ENCODE measurements at places on chromosomes 6 and 20.

- DNase-seq, result no peak
Measured at GRCh38 chr6:46501136-46502089, 10.2 kb upstream of the RCAN2 start.

- peak; percentile 87 for DNase-seq
Measured at GRCh38 chr6:3196770-3197169, 30.7 kb downstream of the TUBB2B start.

DNA sequence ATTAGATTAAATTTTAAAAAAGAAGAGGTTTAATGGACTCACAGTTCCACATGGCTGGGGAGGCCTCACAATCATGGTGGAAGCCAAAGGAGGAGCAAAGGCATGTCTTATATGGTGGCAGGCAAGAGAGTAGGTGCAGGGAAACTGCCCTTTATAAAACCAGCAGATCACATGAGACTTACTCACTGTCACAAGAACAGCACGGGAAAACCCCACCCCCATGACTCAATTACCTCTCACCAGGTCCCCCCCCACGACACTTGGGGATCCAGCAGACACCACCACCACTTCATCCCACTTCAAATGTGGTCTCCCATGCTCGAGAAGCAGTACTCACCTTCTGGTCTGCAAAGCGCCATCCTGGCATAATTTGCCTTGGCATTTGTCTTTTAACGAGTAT, 24.6 kb downstream of the MTFR2 start:
- no peak for DNase-seq

GRCh38 chr6:52552278-52552643, 24.6 kb downstream of the TRAM2 start:
- no peak for DNase-seq

GRCh38 chr6:146542881-146543210, 787 bp upstream of the RAB32 start:
- DNase-seq, result no peak

GRCh38 chr20:55615818-55616217, 389.5 kb downstream of the CBLN4 start:
- no peak for DNase-seq

DNA sequence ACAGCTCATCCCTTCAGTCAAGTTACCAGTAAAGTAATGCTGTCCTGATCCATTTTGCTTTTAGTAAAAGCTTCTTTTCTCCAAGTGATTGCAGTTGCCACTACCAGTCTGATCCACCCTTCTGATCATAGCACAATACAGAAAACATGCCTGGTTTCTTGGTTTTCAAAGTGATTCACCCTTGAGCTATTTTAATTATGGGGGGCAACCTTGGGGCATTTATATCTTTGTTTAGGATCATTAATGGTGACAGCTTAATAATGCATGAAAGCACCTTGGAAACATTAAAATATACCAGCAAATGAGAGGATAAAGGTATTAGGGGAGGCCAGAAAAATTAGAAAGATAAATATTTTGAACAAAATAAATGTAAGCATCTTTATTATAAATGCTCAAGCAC, 38.4 kb downstream of the LRRC1 start:
- DNase-seq, result no peak
